ENCODE measurements at places on chromosomes 7 and 10. TPM values are rescaled to one million over a fixed set of nuclear protein-coding genes. Genes with fewer than 3 reads are reported as not detected.
A peak's percentile ranks its signal among the peaks of the same experiment; 100 is the strongest.

LIPF gene
- total RNA-seq, result not detected

CNNM1 gene
- 1.6 TPM for total RNA-seq

OR9A2 gene
- not detected for total RNA-seq

CPVL gene
- total RNA-seq, result 0.64 TPM

MEOX2 gene
- total RNA-seq, result not detected

DNA sequence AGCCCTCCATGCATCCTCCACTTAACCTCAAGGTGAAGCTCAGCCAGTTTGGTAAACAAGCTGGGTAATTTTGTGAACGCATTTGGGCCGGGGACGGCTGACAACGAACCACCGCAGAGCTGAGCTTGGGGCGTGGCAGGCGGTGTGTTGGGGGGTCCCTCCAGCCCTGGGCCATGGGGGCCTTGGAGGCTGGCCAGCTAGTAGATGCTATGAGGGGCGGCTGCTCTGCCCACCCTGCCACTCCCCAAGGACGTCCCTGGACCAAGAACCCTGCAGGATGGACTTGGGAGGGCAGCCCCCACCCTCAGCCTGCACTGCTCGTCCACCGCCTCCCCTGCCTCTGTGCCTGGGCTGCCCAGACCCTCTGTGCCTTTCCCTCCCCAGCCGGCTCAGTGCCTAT, 12.0 kb upstream of the SCART1 start:
- no peak for DNase-seq

DNA sequence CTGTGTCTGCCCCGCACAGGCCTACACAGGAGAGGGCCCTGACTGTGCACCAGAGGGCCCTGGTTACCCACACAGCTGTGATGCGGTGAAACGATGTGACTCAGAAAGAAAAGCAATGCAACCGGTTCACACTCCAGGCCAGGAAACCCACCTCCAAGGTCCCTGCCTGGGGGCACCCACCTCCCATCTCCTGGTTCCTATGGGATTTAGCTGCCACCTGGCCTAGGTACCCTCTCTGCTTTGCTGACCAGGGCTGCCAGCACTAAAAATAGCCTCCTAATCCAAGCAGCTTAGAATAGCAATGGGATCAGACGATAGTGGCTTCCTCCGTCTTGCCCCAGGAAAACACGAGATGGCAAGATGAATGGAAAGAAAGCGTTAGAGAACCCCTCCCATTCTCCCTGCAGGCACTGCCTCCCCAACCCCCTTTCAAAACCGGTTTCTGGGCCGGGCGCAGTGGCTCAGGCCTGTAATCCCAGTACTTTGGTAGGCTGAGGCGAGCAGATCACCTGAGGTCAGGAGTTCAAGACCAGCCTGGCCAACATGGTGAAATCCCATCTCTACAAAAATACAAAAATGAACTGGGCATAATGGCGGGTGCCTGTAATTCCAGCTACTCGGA, 12.4 kb downstream of the RBP3 start:
- no peak for DNase-seq

GRCh38 chr10:46530249-46531186, 25.9 kb downstream of the GPRIN2 start:
- DNase-seq, result peak; percentile 35

GRCh38 chr10:133299738-133300137, 8.9 kb downstream of the TUBGCP2 start:
- DNase-seq, result no peak

DNA sequence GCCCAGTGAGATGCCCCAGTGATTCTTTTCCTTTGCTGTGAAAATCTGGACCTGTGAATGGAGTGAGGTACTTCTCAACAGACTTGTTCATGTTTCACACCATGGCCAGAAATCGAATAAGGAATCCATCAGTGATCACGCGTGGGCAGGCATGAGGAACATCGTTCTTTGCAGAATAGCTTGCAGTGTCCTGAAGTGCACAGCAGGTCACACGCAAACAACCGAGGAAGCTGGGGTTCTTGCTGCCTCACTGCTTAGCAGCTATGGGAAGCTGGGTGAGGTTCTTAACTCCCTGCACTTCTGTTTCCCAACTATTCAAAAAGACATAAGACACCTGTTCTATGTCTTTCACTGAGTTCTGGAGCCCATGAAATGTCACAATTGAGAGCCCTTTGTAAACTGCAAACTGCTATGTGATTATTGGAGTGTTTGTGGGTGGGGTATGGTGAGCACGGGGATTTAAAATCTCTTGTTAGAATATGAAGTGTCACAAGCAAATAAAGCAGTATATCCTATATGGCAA, 253.4 kb downstream of the KIAA1217 start:
- no peak for DNase-seq

GRCh38 chr10:69865450-69865849, 63.7 kb downstream of the COL13A1 start:
- DNase-seq, result no peak

DNA sequence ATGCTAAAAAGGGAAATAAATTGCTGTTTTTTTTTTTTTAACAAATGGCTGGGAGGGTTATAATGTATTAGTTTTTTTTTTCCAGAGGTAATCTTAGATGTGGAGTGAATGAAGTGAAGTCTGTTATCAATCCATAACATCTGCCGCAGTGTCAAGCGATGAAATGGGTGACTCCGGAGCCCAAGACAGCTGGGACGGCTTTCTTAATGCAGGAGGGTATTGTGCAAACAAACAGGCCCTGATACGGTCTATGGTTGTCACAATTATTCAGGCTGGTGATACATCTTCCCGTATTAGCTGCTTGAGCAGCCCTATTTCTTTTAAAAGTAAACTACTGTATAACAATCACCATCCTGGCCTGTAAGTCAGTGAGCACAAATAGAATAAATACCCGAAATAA, 1231.2 kb downstream of the GATA3 start:
- no peak for DNase-seq
